ENCODE measurements at places on chromosomes 6 and 20.
A peak's percentile ranks its signal among the peaks of the same experiment; 100 is the strongest.

- DNase-seq, result peak; percentile 61
Observed at GRCh38 chr20:41734506-41734945, 116.3 kb upstream of the CHD6 start.

- no peak for DNase-seq
Observed at GRCh38 chr6:56040889-56041301, 165.5 kb upstream of the BMP5 start.

GRCh38 chr20:46681032-46681854 is 8.0 kb downstream of the TP53RK start:
- peak; percentile 71 for DNase-seq

DNA sequence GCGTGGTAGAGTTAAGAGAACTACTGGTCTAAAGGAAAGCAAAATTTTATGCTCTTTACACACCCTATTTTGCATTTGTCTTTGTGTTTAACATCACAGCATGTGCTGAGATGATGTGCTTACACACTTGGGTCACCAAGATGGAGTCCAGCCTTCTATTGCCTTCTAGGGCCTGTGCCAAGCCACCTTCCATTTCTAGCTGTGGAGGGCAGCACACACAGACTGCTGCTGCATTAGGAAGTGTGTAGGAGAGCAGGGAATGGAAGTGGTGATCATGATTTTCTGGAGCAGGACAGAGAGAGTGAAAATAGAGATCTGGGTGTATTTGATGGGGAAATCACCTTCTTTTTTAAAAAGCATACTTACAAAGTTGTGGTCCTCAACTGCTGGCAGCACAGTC is 191.6 kb downstream of the SOX4 start:
- no peak for DNase-seq

DNA sequence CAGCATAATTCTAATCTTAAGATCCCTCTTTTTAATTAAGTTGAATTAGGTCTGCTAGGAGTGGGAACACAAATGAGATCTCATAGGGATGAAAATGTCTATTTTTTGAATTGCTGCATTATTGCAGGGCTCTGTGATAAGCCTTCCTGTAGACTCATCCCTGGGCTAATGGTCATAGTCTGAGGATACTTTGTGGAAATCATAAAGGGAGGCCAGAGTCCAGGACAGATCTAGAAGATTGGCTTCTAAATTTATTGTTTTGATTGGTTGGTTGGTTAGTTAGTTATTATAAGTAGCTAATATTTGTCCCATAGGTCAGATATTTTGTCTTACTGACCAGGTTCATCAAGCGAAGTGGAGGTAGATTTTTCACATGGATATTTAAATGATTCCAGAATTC is 142.3 kb downstream of the AKAP7 start:
- DNase-seq, result no peak

DNA sequence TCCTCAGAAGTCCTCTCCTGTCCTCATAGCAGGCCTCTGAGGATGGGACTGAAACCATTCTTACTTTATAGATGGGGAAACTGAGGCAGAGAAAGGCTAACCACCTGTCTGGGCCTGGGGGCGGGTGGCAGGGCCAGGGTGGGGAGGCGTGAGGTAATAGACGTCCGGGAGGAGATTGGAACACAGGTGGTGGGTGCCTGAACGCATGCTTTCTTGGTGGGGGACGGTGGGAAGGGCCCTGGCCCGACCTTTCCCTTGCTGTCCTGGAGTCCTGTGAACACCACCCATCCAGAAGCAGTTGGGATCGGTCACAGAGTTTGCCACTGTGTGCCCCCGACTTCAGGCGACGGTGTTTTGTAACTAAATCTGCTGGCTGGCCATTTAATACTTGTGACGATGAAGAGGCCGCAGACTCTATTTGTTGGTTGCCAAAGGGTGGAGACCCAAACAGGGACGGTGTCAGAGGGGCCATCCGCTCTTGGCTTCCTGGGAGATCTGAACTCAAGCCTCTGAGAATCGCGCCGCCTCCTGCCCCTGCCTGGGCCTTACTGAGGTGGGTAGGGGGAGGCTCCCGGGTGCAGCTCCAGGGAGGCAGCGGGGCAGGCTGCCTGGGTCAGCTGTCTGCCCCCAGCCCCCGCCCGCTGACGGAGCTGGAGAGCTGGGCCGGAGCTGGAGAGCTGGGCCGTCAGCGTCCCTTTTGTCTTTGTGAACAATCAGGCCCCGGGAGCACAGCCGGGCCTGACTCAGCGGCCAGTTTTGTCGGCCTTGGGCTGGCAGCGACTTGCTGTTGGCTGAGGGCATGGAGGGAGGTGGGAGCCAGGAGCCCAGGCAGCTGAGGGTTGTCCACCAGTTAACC is 4.1 kb downstream of the RBM38 start:
- DNase-seq, result peak; percentile 77

DNA sequence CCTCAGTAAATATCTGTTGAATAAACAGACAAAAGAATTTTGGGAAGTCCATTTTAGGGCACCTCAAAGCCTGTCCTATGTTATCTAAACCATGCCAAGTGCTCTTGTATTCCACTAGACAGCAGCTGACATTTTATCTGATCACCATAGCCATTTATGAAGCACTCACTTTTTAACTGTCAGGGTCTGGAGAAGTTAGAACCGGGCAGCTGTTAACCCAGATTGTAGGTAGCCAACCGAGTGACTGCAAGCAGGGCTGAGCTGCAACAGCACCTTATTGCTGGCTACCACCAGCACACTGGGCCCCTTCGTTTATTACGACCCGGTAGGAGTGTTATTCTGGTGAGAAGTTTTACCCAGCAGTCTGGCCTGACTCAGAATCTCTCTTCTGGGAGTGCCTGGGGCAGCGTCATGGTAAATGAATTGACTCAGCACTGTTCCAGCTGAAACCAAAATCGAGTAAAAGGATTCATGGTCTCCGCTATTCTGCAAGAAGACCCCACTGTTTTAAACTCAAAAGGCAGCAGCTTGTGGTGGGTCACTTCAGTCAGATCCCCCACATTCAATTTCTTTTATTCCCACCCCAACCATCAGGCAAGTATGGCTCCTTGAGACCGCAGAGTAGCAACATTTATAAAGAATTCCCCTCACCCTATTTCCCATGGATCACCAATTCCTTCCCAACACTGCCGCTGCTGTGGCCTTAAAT is 1.7 kb downstream of the UBE2V1 start:
- DNase-seq, result no peak

DNA sequence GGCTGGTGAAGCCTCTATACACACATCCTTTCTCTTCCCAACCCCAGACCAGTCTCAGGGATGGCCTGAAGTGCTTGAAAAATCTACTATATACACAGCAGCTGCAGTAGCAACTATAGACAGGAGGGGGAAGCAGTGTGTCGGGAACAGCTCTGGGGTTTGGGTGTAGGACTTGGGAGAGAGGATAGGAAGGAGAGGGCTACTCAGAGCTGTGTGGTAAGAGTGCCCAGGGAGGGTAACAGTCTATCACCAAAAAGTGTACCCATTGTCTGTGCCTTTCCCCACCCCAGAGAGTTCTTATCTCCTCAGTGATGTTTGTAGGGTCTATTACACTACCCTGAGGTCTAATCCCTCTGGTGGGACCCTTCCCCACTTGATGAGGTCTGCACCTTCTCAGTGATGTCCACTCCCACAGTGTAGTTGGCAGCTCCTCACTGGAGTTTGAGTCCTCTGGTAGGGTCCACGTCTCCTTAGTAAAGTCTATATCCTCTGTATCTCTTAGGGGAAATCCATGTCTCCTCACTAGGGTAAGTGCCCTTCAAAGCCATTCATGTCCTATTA is 1.5 kb upstream of the GGT7 start:
- peak; percentile 85 for DNase-seq

DNA sequence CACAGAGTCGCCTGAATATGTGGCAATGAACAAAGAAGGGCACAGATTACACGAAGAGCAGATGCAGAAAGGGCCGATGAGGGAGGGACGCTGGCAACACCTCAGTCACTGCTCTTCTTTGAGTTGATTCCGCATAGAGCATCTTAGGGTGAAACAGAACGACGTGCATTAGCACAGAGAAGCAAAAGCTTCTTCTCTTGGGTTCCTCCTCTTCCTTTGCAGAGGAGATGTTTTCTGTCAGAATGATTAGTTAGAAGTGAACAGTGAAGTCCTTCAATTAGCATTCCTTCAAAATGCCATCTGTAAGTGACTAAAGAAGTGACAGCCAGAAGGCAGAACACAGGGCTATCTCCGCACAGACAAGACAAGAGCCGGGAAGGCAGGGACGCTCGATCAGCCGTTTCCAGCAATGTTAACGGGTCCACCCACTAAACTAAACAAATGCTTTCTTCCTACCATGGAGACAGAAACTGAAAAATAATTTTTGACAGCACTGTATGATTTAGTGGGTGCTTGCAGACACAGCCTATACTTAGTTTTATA is 219.8 kb upstream of the AGPAT4 start:
- no peak for DNase-seq

- no peak for DNase-seq
Observed at GRCh38 chr6:3287976-3288707, 29.4 kb downstream of the PSMG4 start.

Data from kidney (tissue), 22 donors.